ENCODE measurements at places on chromosomes 3 and 15.

DNA sequence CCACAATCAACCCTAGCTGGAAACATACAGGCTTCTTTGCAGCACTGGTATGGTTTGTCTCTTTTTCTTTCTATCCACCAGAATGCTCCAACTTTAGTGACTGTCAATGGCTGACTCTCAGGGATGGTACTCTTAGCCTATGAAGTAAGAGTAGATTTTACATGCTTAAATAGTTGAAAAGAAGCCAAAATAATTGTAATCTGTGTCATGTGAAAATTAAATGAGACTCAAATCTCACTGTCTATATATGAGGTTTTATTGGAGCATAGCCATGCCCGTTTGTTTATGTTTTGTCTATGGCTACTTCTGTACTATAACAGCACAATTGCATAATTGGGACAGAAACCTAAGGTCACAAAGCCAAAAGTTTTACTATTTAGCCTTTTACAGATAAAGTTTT is 29.1 kb upstream of the PDZRN3 start:
- DNase-seq, result no peak

DNA sequence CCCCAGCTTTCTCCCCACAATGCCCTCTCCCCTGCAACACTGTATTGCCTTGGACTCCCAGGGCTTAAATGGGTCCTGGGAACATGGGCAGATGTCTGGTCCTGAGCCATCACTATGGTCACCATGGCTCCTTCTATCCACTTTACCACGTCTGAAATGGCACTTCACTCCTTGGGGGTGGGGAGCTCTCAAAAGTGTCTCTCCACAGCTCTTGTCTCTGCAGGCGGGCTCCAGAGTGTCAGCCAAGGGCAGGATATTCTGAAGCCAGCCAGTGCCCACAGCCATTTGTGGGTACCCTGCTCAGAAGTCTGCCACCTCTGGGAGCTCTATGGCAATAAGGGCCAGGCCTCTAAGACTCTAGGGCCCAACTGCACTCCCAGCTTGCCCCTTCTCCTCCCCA is 163.9 kb downstream of the PPM1L start:
- DNase-seq, result no peak

- no peak for DNase-seq
These were observed 54.2 kb downstream of the PHLDB2 start for GRCh38 chr3:111913163-111913763.

- DNase-seq, result no peak
These were observed 38.7 kb upstream of the PTPN23 start for GRCh38 chr3:47342151-47342550.

GRCh38 chr3:183815563-183815940 is 9.8 kb downstream of the MAP6D1 start:
- DNase-seq, result no peak

DNA sequence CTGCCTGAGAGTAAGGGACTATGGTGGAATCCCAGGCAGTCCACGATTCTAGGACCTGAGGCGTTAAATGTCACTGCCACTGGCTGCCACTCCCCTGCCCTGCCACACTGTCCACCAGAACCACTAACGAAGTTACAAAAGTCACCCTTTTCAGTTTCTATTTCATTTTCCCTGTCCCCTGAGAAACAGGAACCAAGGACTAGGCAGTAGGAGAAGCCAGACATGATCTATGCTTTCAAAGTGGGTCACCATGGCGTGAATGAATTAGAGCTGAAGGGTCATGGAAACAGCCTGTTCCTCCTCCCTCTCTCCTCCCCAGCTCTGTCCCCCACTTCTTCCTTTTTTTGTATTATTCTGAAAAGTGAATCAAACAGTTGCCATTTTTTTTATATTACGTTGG is 9.1 kb upstream of the ADPRH start:
- DNase-seq, result no peak

Data from right forelimb (tissue), 1 donor.